Activated CD4-positive, alpha-beta T cell treated with anti-CD3 and anti-CD28 coated beads, Interleukin-2, amount 50 U/mL, for 48 hours (primary cell): ENCODE measurements at places on chromosomes 3 and 15.

- DNase-seq = no peak
Observed at GRCh38 chr15:68630211-68630555, 51.4 kb downstream of the CORO2B start.

GRCh38 chr3:122572940-122573412, 4.5 kb upstream of the PARP15 start:
- DNase-seq = no peak

DNA sequence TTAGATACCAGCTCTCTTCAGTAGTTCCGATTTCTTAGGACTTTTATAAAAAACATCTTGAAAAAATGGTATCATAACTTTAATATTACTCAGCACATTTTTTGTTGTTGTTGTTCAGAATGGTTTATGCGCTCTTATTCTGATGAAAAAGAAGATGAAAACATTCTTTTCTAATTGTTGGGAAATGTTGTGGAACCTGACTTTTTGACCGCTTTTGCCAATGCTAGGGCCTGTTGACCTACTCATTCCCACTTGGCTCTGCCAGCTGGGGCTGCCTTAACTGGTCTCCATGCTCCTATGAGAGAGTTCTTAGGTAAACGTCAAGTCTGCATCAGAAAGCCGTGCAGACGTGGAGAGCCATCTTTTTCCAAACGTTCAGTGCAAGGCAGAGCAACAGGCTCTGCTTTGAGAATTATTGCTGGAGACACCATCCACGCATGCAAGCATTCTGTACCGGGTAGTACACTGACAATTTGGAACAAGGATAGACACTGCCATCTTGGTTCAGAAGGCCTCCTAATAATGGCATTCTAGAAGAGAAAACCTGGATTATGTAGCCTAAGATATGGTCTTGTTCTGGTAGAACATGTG, 176.8 kb downstream of the GHSR start:
- DNase-seq = no peak

- DNase-seq = no peak
Observed at GRCh38 chr15:70783610-70784022, 20.3 kb upstream of the UACA start.

DNA sequence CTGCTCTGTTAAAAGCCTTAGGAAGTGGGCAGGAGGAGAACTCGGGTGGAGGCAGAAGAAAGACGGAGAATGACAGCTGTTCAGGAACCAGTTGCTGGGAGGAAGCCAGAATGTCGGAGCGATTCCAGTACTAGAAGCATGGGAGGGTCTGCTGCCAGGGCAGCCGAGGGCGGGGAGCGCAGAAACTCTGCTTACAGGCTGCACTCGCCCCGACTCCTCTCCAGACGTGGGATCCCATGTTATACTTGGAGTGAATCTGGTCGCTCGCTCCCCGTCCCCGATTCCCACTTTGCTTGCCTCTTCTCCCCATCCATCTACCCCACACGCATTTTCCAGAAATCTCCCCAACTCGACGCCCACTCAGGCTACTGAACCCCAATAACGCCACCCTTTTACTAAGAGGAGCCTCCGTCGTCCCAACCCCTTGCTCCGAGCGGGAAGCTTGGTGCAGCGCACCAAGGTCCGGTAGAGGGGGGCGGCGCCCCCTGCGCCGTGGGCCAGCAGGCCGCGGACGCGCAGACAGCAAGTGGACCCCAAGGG, 665 bp downstream of the GATM start:
- no peak for DNase-seq

DNA sequence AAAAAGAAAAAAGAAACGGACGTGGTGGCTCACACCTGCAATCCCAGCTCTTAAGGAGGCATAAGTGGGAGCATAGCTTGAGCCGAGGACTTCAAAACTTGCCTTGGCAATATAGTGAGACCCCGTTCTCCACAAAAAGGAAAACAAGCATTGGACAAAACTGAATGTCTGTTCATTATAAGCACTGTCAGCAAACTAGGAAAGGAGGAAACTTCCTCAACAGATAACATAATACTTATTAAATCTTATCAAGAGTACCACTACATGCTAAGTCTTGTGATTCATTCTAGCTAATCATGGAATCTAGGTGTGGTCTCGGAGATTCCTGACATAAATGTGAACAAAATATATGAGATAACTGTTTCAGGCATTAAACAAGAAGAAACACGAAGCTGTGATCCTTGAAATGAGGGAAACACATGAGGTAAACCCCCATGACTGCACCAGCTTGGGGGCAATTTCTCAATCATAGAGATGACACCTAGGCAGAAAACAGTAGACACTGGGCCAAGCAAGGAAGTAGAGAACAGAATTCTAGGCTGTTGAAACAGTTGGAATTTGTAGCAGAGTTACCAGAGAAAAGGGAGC, 33.3 kb downstream of the TRPM7 start:
- DNase-seq = no peak

- no peak for DNase-seq
Observed at GRCh38 chr3:150020527-150020926, 49.8 kb upstream of the PFN2 start.
